Pancreas (tissue), 10 donors: ENCODE measurements at places on chromosomes 1 and 21. TPM values are rescaled to one million over a fixed set of nuclear protein-coding genes. Genes with fewer than 3 reads are reported as not detected.

The GJC2 gene
- total RNA-seq = 0.34 TPM

- no peaks in the 10 kb centered on the region for H3K4me1 ChIP-seq
- H3K27me3 ChIP-seq = no peaks in the 10 kb centered on the region
- no peak overlapping the region for H3K4me3 ChIP-seq
- H3K36me3 ChIP-seq = no peaks in the 10 kb centered on the region
- no peak for DNase-seq
These were observed 16.5 kb downstream of the PLA2G2D start for GRCh38 chr1:20102875-20103274.

- H3K36me3 ChIP-seq = no peaks in the 10 kb centered on the region
- H3K4me3 ChIP-seq = no peak overlapping the region
- peaks cover 12% of the 10 kb centered on the region for H3K4me1 ChIP-seq
- no peaks in the 10 kb centered on the region for H3K27me3 ChIP-seq
These were observed 26.4 kb upstream of the FMO1 start for GRCh38 chr1:171221665-171222591.

- no peak for DNase-seq
- H3K4me3 ChIP-seq = no peak overlapping the region
- no peaks in the 10 kb centered on the region for H3K4me1 ChIP-seq
- no peaks in the 10 kb centered on the region for H3K36me3 ChIP-seq
- no peak overlapping the region for H3K27ac ChIP-seq
These were observed 295.1 kb downstream of the HHIPL2 start for GRCh38 chr1:222252788-222253187.

- no peaks in the 10 kb centered on the region for H3K27me3 ChIP-seq
- no peak for DNase-seq
- H3K27ac ChIP-seq = peak within 1 kb of the TSS; percentile 66
- H3K36me3 ChIP-seq = no peaks in the 10 kb centered on the region
These were observed at the start of gene DENND2C for GRCh38 chr1:114669562-114670082. Gene DENND2C (minus strand): TSS chr1:114670049. CDS start chr1:114625984, 44,065 bp downstream.

DNA sequence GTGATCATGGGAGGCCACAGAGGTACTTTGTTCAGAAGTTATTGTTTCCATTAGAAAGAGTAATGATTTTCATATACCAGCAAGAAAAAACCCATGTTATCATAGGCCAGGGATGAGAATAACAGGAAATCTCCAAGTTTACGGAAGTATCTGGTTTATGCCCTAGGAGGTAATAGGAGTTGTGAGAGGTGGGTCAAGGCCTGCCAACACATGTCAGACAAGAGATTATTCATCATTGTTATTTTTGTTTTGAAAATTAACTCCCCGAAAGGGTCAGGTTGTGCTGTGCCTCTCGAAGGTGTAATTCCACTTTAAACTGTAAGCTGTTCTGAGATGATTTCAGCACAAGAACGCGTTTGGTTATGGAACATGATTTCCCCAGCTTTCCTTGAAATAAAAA lies 218.4 kb downstream of the CAMTA1 start:
- H3K27me3 ChIP-seq = no peaks in the 10 kb centered on the region
- H3K27ac ChIP-seq = no peak overlapping the region
- no peaks in the 10 kb centered on the region for H3K4me1 ChIP-seq
- no peak for DNase-seq
- no peaks in the 10 kb centered on the region for H3K36me3 ChIP-seq

DNA sequence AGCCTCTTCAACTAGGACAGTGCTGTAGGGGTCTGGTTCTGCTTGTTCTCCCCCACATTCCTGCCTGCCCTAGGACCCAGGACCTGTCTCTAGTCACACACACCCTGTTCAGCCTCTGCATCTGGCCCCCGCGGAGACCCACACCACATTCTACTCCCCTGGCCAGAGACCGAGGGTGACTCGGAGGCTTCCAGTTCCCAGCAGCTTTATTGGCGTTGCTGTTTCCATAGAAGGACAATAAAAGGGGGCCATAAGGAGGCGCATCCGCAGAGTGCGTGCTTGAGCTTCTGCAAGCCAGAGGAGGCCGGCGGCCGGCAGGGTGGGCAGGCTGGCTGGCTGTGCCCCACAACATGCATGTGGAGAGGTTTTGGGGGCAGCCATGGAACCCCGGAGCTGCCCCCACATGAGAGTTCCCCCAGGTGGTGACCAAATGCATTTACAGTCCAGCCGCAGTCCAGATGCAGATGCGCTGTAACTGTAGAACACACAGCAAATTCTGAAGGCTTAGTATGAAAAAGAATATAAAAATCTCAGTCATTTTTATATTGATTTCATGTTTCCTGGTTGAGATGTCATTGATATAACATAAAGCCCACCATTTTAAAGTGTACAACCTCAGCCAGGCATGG lies 52.4 kb downstream of the PDE9A start:
- H3K4me1 ChIP-seq = no peaks in the 10 kb centered on the region
- no peak overlapping the region for H3K27ac ChIP-seq
- H3K27me3 ChIP-seq = no peaks in the 10 kb centered on the region
- DNase-seq = no peak
- no peak overlapping the region for H3K4me3 ChIP-seq
- H3K36me3 ChIP-seq = no peaks in the 10 kb centered on the region

DNA sequence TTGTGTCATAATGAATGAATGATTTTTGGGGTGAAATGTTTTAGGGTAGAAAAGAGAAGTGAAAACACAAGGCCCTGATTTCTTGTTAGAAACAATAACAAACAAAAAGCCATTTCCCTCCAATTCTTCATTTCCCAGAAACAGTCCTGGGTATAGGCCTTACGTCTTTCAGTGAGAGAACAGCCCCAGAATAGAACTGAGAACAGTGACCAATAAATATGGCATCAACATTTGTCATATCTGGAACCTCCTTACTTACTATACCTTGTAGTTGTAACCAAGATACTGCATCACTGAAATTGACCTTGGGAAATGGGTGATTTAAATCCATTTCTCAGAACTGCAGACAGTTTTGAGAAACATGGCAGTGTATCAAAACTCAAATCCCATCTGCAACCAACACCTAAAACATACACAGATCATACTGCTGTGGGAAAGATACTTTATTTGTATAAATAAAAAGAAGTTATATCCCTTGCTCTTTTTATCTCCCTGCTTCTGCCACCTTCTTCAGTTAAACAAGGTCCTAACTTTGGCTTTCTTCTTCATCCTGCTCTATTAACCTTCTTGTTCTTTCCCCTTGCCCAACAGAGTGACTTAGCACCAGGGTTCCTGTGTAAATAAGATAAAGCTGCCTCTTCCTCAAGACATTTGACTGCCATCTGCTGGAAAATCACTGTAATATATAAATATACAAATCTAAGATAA lies 19.5 kb downstream of the XKR8 start:
- no peak for DNase-seq
- no peaks in the 10 kb centered on the region for H3K4me1 ChIP-seq
- H3K27ac ChIP-seq = no peak overlapping the region
- no peak overlapping the region for H3K4me3 ChIP-seq
- H3K27me3 ChIP-seq = no peaks in the 10 kb centered on the region
- H3K36me3 ChIP-seq = no peaks in the 10 kb centered on the region
